Stimulated activated CD8-positive, alpha-beta memory T cell treated with anti-CD3 and anti-CD28 coated beads, Interleukin-4, amount 100 ng/mL, for 4 hours (primary cell): ENCODE measurements at places on chromosomes 2 and 18.

- no peak for DNase-seq
Observed at GRCh38 chr18:50441501-50441900, 66.7 kb downstream of the SKA1 start.

DNA sequence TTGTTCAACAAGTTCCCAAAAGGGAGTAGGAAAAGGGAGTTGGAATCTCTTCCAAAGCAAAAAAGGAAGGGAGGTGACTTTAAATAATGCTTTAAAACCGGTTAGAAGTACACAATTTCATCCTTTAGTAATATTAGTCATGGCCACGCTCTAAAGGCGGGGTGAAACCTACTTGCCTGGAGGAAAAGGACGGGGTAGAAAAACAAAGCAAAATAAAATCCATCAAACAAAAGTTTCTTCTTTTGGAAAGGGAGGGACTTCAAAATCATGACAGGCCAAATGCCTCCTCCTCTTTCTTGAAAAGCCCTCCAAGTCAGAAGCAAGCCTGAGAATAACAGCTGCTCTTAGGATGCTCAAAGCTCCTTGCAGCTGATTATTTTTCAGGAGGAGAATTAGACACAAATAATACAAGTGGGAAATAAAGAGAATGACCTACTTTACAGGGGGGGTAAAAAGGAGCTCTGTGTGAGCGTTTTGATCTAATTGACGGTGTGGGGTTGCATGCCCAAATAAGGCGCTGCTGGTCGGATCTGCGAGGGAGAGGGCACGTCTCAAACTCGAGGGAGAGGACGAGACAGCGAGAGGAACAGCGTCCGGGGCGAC lies 1.8 kb upstream of the NPAS2 start:
- DNase-seq, result no peak

GRCh38 chr2:186639939-186640338 lies 50.1 kb downstream of the ITGAV start:
- DNase-seq, result no peak

DNA sequence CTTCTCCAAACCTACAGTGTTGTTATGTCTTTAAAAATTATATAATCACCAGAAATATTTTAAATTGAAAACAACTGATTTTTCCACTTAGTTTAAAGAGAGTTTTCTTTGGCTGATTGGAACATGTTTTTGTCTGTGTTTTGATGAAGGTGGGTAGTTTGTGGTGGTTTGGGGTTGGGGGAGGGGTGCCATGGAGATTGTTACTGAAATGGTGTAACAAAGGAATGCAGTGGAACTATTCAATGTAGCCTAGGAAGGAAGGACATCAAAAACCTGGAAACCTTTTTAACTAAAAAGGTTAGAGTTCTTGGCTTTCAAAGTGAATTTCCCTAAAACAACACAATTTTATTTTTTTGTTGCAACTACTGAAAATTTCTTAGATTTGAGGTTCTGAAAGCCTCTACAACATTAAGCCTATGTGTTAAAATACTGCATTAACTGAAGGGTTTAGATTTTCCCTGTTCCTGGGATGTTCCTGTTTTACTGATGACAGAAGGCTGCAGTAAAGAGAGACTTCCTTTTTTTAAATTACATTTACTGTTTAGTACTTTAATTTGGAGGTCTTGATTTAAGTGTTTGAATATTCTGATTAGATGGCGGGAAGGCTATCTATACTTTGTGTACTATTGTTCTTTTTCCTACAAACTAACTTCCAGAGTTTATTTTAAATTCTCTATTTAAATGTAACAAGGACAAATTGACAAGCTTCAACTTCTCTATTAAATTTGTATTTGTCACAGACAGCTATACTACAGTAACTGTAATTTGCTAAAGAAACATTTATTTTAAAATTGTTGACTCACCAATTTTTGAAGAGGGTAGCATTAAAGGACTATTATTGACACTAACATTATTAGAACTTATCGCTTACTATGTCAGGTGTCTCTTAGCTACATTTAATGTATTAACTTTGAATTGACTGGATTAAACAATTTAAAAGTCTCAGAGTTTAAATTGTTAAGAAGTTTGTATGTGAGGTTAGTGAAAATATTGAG lies 87.7 kb downstream of the LIMS1 start:
- no peak for DNase-seq

GRCh38 chr2:45652090-45653031 lies 886 bp downstream of the PRKCE start:
- no peak for DNase-seq

GRCh38 chr2:137151731-137152130 lies 386.4 kb downstream of the THSD7B start:
- DNase-seq, result no peak

DNA sequence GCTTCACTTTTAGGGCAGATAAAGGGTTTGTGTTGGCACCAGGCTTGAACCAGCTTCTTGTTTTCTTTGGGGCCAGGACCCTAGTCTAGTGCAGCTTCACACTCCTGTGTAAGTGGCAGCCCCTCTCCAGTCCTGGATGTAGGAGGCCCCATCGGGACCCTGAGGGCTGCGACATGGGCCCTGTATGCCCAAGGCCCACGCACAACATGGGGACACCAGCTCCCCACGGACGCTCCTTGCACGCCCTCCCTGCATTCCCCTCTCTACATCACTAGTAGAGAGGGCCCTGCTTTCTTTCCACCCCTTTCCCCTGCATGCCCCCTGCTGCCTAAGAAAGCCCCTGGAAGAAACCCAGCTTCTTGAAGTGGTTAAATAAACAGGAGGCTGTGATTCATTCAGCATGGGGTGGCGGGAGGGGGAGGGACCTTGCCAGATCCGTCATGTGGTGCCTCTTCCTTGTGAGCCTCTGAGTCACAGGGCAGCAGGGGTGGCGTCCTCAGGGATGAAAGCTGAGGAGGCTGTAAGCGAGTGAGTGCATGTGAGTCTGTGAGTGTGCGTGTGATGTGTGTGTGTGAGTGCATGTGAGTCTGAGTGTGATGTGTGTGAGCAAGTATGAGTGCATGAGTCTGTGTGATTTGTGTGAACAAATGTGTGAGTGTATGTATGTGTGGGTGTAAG lies 42.5 kb downstream of the COPS8 start:
- DNase-seq, result peak; percentile 11

DNA sequence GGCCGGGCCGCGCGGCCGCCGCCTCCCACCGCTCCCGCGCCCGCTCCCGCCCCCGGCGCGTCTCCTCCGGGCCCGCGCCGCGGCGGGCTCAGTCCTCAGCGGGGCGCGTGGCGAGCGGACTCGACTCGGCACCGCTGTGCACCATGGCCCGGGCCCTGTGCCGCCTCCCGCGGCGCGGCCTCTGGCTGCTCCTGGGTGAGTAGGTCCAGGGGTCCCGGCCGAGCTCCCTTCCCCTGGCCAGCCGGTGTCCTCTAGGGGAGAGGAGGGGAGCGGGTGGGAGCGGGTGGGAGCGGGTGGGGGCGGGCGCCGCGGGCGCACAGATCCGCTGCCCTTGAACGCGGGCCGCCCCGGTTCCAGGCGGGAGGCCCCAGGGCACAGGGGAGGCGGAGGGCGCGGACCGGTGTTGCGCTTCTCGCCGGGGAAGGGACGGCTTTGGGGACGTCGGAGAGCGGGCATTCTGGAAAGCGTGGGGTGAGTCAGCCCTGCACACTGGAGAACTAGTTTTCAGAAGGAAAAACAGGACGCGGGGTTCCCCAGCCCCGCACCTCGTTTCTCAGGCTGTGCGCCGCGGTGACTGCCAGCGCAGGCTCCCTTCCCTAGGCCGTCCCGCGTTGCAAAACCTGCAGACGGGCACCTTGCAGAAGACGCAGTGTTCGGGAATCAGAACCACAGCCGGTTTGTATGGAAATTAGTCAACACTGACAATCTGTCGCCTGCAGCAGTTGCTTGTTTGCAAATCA lies at the start of gene RAMP1:
RAMP1 (plus strand) TSS at position 91 of the 740 bp plus-strand sequence; CDS start at position 144, 53 bp downstream.
- DNase-seq, result no peak

GRCh38 chr2:20397811-20398447 lies 47.3 kb upstream of the PUM2 start:
- DNase-seq, result no peak

DNA sequence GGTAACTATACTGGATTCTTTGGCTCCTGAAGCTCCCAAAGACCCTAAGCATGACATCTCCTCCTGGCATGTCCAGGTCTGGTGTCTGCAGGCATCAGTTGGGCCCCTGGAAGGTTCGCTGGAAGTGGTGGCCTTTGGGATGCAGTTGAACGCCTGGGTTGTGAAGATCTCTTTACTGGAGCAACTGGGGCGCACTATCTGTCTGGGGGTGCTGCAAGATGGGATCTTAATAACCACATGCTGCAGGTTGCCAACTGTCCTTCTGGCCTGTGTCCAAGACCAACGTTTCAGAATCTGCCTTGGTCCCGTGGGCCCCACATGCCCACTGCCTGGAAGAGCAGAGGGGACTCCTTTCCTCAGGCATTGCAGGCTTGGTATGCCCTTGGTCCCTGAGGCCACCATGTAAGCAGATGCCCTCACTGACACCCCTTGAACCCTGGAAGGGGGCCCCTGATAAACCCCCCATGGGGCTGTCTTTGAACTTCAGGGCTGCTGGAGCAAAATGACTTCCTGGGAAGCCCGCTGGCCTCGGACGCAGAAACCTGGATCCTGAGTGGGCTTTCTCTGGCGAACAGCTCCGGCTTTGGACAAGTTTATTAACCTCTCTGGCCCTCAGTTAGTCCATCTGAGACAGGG lies 101.9 kb downstream of the TWIST2 start:
- DNase-seq, result no peak

DNA sequence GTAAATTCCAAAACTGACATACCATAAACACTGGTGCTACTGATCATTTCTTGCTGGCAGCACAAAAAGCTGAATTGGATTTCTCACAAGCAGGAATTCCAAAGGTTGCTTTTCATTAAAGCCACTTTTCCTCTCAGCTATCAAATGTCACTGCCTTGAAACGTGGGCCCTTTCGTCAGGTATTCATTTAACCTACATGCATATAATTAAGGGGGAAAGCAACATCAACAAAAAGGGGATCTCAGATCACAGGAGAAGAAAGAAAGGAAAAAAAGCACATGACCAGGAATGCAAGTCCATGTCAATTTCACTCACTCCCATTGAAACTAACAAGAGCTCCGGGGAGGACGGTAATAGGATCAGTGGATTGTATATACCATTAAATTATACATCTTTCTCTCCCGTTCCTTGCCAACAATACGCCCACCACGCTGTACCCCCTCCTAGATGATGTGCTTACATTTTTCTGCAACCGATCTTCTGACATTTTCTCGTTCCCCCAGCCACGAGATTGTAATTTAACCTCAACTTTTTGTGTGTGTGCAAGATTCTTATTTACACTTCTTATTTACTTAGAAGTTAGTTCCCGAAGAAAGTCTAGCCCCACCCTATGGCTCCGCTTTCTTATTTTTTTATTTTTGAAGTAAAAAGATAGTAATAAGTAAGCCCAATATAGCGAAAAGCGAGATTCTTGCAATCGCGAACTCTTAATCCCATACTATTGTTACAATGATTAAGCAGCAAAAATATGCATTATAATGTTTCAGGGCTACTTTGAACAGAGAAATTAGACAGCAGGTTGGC lies 725 bp downstream of the FIGN start:
- DNase-seq, result no peak

GRCh38 chr2:26486789-26487188 lies 8.9 kb upstream of the OTOF start:
- DNase-seq, result no peak

GRCh38 chr18:77113361-77114151 lies 19.0 kb downstream of the MBP start:
- DNase-seq, result no peak

DNA sequence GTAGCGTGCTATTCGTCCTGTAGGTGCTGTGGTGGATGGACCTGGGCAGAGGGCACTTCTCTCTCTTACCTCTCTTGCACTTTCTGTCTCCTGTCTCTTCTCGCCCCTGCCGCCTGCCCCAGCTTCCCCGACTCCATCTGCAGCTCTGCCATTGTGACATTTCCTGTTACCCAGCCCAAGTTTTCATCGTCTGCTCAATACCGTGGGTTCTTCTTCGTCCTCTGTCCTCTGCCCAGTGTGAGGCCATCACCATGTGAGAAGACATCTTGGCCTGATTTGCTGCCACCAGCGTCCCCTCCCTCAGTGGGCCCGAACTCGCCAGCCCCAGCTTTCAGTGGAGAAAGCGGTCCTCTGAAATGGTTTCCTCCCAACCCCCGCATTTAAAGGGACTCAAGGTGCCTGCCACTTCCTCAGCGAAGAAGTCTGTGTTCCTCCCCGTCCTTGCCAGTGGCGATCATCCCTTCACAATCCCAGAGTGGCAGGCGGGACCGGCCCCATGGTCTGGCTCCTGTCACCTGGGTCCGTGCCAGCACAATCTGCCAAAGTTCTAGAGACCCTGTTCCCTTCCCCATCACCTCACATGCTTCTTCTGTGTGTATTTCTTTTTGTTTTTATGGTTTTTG lies 18.0 kb downstream of the TGOLN2 start:
- no peak for DNase-seq

GRCh38 chr18:79067611-79068010 lies 1.6 kb upstream of the ATP9B start:
- DNase-seq, result no peak

- no peak for DNase-seq
Observed at GRCh38 chr18:37160038-37160820, 331.3 kb downstream of the KIAA1328 start.

DNA sequence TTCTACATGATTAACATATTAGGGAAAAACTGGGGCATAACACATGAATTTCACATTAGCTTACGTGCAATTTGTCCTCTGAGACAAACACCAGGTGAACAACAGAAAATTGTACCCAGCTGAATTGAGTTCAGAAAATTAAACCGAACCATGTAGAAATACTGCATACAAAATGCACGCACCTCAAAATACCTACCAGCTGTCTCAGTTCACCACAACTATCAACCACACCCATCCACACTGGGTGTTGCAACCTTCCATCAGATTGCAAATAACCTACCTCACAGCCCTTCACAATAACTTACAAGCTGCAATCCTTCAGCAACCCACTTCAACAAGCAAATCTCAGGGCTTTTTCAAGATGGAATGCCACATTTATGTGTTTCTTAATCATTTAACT lies 55.9 kb downstream of the UNC50 start:
- DNase-seq, result no peak

DNA sequence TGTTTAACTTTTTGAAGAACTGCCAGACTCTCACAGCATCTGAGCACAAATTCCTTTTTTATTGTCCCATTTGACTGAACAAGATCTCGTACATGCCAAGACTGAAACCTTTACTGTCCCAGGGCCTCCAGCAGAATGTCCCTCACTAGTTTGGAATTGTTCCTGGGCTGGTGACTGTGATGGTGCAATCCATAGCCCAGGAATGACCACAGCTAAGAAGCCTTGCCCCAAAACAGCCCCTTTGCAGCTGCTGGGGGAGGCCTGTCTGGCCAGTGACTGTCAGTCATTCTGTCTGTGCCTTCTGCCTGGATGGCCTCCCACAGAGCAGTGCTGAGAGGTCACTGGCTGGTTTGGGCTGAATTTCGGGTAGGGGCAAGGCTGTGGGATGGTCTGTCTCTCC lies 184.5 kb upstream of the MSH6 start:
- DNase-seq, result no peak
